Left ventricle myocardium superior (tissue), 1 donor: ENCODE measurements at places on chromosomes 12 and 14. TPM values are rescaled to one million over a fixed set of nuclear protein-coding genes. Genes with fewer than 3 reads are reported as not detected.
A peak's percentile ranks its signal among the peaks of the same experiment; 100 is the strongest.

Gene MYL2
- total RNA-seq, result 22,131 TPM

Gene SLCO1B1
- not detected for total RNA-seq

Gene PLEKHG7
- total RNA-seq, result not detected

Gene BBS10
- 8.3 TPM for total RNA-seq

Gene PTPRR
- 0.55 TPM for total RNA-seq

Gene SRGAP1
- total RNA-seq, result 2.6 TPM

Gene CD4
- 8.4 TPM for total RNA-seq

Gene KRT82
- total RNA-seq, result not detected

Gene TAS2R14
- 0.45 TPM for total RNA-seq

Gene ENDOU
- 0.30 TPM for total RNA-seq

Gene TAPBPL
- 13.1 TPM for total RNA-seq

Gene PLBD1
- 24.7 TPM for total RNA-seq

Gene FOXM1
- total RNA-seq, result 0.79 TPM

- DNase-seq, result no peak
Measured at GRCh38 chr12:24952389-24952788, 3.5 kb upstream of the BCAT1 start.

DNA sequence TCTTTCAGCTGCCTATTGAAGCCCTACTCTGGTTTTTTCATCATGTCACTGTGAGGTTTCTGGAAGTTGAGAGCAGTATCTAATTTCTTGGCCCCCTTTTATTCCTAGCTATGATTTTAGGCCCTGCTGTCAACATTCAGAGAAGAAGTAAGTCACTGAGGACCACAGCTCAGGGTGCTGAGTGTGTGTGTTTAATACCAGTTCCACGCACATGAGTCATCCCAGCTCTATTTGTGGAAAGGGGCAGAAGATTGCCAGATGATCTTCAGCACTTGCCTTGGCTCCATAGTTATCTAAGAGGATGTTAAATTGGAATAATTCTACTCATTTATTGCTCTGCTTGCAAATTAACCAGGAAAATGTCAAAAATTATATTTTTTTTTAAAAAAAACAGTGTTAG lies 65.5 kb upstream of the SLC38A4 start:
- DNase-seq, result no peak

DNA sequence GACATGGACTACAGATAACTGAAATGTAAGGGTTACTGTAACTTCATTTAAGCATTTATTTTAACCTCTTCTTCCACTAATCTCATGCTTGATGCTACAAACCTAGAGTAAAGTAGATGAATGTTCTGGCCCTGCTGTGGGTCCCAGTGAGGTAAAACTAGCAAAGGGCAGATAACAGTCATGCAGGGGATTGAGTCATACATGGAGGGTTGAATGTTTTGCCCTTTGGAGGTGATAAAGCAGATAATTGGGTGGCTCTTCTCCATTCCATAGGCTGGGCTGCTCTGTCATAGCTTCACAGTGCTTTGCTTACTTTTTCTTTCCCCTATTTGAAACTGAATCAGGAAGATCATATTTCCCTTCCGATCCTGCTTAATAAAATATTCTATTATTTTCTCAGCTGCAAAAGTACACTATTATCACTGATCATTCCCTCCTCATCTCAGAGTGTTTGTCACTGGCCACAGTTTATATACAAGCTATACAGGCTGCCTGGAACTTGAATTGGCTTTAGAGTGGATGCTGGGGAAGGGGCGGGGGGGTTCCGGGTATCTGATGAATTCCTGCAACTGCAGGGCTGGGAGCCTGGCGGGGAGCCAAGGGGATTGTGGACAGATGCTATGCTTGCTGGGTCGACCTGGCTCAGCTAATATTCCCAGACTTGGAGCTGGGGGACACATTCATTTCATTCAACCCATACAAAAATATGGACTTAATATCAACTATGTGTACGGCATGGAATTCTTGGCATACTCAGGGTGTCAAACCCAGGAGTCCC lies 235.1 kb downstream of the NRXN3 start:
- no peak for DNase-seq

- no peak for DNase-seq
Measured at GRCh38 chr12:107091989-107092641, 1.2 kb downstream of the CRY1 start.

GRCh38 chr12:128288357-128288756 lies 21.4 kb downstream of the TMEM132C start:
- no peak for DNase-seq

DNA sequence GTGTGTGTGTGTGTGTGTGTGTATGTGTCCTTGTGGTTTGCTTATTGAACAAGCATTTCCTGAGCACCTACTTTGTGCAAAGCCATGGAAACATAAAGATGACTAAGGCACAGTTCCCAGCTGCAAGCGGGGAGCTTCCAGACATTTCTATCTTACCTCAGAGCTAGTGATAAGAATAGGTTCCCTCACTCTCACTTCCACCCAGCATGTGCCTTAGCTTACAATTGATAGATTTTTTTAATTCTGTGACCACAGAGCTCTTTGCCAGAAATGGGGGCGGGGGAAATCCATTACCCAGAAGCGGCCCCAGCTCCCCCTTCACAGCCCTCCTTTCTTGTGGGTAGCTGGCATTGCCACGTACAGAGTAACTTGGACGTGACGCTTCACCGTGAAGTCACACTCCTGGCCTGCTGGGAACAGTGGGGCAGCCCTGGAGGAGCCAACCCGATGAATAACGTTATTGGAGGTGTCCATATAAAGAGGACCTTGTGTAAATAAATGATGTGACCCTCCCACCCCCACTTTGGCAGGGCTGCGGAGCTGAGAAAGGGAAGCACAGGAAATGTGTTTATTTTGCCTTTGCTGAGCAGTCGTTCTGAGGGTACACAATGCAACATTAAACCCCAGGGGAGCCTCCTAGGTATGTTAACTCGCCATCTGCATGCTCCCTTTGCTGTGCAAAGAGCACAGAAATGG lies 238.9 kb downstream of the CHST11 start:
- DNase-seq, result no peak

GRCh38 chr12:32039347-32039746 lies 67.3 kb upstream of the BICD1 start:
- DNase-seq, result peak; percentile 56

DNA sequence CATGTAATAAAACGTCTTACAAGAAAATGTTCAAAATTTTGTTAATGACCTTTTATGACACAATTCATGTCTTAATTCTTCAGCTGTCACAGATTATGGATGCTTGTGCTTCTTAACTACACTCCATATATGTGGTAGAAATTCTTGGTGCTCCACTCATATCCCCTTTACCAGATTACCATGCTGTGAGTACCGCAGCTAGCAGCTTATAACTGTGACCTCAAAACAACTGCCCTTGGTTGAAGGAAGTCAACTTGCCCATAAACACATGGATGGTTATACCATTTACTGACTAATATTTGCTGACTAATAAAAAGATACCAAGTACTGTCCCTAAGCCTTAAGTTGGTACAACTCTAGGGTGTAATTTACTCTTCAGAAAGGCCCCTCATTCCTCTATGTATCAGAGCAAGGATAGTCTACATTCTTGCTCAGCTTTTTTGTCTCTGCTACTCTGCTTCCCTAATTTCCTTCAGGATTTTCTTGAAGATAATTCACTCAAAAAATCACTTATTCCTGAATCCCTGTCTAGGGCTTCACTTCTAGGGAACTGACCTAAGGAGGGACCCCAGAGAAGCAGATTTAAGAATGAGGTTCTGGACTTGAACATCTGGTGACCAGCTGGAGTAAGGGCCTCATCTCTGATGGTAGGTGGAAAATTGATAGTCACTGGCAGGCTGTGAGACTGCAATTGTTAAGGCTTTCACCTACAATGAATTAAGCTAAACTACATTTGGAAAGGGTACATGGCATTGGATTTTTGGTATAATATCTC lies 152.3 kb downstream of the SLC6A15 start:
- DNase-seq, result no peak

DNA sequence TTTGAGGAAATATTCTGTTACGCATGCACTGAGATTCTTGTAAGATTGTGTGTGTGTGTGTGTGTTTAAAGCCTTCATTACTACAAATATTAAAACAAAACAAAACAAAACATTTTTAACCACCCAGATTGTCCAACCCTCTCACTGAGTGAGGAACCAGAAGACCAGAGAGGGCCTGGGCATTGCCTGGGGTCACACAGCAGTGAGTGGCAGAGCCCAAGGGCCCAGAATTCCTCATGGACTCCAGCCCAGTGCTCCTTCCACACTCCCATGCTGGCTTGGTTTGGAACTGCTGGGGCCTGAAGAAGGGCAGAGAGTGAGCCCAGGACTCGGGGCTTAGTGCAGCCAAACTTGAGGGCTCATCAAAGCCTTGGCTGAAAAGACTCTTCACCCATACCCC lies 1.6 kb upstream of the OTUB2 start:
- DNase-seq, result no peak

GRCh38 chr12:65556676-65557437 lies 267.4 kb upstream of the HMGA2 start:
- peak; percentile 89 for DNase-seq

- peak; percentile 56 for DNase-seq
Measured at GRCh38 chr12:107912421-107913004, 138.0 kb downstream of the ASCL4 start.

GRCh38 chr14:21748869-21749303 lies 75.3 kb upstream of the OR4E1 start:
- DNase-seq, result no peak

DNA sequence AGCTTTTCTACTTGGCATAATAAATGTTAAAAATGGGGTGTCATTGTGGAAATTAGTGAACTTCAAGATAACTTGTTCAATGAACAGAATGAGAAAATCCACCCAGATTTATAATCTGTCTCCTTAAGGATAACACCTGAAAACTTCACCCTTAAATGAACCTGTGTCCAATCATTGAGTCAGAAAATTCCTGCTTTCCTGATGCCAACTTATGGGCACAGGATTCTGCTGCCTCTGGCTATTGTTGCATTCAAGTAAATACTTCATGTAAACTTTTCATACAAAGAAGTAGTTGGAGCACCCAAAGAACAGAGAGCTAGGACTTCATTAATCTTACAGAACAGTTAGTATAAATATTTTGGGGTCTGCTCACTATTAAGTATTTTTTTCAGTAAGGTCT lies 98.9 kb upstream of the PLEKHA5 start:
- DNase-seq, result no peak

- DNase-seq, result no peak
Measured at GRCh38 chr14:75837151-75837787, 144.5 kb downstream of the TGFB3 start.

- DNase-seq, result peak; percentile 89
Measured at GRCh38 chr14:32939254-32940065, 781 bp downstream of the NPAS3 start.

GRCh38 chr14:96154900-96155299 lies 49.7 kb upstream of the BDKRB2 start:
- no peak for DNase-seq

DNA sequence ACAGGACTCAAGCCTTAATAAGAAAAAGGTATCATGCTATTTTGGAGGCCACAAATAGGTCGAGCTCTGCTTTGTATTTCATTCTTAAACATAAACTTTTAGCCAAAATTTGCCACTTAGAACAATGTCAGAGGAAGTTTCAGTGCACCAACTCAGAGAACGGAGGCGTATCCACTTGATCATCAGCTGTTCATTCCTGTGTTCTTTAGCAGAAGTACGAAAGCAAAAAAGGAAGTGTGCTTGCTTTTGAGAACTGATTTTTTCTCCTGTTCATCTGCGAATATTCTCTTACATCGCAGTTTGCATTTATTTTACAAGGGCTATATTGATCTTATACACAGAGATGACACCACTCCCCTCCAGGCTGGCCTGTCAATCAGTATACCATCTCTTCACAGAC lies 188.6 kb upstream of the SOX5 start:
- DNase-seq, result no peak

- no peak for DNase-seq
Measured at GRCh38 chr12:44377443-44378187, 498.5 kb downstream of the NELL2 start.

GRCh38 chr14:89415159-89415558 lies 1.9 kb downstream of the FOXN3 start:
- DNase-seq, result no peak

- no peak for DNase-seq
Measured at GRCh38 chr14:68309616-68310015, 483.3 kb downstream of the ZFP36L1 start.

DNA sequence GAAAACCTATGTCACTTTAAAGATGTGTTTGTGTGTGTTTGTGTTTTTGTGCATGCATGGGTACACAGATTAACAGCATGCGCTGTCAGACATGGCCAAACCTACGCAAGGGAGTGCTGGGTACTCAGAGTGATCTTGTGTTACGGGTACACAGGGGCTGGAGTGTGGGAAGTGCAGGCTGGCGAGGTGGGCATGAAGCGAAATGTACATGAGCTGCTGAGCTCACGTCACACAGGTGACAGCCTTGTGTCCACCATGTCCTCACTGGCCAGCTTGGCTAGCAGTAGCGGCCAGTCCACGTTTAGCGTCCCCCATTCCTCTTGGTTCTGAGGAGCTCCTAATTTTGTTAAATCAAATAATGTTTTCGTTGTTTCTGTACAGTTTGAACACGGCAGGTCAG lies 979.7 kb upstream of the TMEM132C start:
- DNase-seq, result no peak

DNA sequence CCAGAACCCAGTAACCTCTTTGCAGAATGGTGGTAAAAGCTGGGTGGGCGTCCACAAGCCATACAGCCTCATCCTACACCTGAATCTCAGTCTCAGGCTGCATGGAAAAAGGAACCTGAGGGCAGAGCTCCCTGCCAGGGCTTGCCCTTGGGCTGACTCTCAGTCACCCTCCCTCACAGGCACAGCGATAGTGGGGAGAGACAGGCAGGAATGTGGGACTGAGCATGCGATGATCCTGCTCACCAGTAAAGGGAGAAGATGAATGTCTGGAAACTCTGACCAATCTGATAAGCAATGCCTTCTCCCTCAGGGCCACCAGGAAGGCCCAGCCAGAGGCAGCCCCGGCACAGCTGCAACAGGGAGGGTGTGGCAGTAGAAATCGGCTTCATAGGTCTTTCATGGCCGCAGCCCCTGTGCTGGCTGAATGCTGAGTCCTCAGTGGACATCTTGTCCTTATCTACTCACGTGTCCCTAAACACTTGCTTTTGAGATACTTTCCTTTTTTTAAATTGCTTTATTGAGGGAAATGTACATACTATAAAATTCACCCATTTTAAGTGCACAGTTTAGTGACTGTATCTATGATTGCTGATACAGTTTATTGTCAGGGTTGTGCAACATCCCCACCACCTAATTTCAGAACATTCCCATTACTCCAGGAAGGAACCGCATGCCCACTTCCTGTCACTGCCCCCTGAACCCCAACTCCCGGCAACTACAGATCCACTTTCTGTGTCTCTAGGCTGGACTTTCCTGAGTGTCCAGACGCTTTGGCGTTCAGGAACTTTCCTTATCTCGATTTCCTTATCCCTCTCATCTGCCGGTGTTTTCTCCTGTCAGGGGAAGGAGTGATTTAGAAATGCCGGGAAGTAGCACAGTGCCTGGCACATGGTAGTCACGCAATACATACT lies 258.1 kb downstream of the PCNX1 start:
- no peak for DNase-seq

GRCh38 chr14:90091393-90091792 lies 29.6 kb downstream of the KCNK13 start:
- no peak for DNase-seq

DNA sequence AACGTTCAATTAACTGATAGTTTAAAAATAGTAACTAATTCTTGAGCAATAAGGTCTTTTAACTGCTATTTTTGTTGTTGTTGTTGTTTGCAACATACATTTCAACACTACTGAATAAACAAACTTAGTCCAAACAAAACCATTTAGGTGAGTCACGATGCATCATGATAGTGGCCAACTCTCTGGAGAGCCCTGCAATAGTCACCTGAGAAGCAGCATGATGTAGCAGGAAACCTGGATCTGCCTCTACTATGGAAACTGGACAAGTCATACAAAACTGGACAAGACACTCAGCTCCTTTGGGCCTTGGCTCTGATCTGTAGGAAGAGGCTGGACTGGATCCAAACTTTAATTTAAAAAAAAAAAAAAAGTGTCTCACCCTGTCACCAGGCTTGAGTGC lies 117.3 kb downstream of the MED13L start:
- DNase-seq, result no peak
